Activated gamma-delta T cell (primary cell): ENCODE measurements at places on chromosomes 12 and 14.

GRCh38 chr14:67442139-67442906 lies 30.4 kb upstream of the PLEK2 start:
- DNase-seq, result no peak

DNA sequence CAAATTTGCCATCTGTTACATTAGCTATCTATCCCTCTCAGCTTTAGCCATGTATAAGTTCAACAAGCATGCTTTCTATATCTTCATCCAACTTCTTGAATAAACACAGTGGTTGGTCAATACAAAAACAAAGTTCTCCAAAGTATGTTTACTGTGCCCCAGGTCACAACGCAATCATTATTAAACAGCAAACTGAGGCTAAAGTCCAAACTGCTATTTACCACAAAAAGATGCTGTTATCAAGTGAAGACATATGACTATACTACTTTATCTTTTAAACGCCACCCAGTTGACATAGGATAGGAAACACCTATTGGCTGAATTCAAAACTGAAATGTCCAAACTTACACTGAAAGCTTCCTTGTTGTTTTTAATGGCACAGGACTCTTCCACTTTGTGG lies 11.7 kb downstream of the ZCCHC8 start:
- no peak for DNase-seq

- DNase-seq, result no peak
Measured at GRCh38 chr12:52234223-52234810, 1.3 kb downstream of the KRT7 start.

DNA sequence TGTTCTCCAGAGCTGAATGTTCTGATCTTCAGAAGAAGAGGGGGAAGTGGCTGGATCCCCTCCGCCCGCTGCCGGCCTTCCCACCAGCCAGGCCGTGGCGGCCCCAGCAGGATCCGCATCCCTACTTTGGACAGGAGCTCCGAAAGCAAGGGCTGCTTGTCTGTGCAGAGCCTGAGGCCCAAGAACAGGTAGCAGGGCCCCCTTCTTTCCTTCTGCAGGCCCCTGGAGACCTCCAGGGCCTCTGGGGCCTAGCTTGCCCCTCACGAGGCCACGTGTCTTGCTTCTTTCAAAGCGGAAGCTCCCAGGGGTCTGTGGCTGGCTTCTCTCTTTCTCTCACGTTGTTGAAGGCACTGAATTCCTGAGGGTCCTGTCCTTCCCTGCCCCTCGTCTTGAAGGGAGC lies 13.2 kb downstream of the PGF start:
- DNase-seq, result no peak

DNA sequence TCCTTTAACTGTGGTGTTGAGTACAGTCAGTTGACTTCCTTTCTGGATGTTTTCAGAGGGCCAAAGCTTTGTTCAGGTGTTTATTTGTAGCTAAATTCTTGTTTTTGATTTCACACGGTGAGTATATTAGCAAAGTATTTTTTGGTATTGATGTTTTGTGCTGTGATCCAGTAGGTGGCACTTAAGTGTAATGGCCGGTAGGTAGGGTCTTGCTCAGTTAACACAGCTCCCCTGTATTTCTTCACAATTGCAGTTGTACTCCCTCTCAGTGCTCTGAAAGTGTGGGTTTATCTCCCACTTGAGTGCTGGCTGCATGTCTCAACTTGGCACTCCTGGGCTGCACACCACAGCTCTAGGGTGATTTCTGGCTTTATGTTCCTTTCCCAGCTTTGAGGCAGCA lies 339.5 kb downstream of the AEBP2 start:
- DNase-seq, result no peak

GRCh38 chr14:57008534-57008933 lies 198.3 kb upstream of the OTX2 start:
- DNase-seq, result no peak

DNA sequence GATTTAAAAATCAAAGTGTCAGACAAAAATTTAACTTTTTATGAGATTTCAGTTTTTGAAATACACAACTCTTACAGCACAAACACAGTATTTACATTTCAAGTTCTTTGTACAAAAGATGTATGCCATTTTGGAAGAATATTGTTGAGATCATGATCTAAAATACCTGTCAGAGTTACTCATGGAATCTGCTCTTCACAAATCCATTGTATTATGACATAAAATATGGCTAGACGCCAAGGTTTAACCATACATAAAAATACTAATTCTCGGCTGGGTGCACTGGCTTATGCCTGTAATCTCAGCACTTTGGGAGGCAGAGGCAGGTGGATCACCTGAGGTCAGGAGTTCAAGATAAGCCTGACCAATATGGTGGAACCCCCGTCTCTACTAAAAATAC lies 6.2 kb upstream of the SYCP3 start:
- DNase-seq, result no peak

DNA sequence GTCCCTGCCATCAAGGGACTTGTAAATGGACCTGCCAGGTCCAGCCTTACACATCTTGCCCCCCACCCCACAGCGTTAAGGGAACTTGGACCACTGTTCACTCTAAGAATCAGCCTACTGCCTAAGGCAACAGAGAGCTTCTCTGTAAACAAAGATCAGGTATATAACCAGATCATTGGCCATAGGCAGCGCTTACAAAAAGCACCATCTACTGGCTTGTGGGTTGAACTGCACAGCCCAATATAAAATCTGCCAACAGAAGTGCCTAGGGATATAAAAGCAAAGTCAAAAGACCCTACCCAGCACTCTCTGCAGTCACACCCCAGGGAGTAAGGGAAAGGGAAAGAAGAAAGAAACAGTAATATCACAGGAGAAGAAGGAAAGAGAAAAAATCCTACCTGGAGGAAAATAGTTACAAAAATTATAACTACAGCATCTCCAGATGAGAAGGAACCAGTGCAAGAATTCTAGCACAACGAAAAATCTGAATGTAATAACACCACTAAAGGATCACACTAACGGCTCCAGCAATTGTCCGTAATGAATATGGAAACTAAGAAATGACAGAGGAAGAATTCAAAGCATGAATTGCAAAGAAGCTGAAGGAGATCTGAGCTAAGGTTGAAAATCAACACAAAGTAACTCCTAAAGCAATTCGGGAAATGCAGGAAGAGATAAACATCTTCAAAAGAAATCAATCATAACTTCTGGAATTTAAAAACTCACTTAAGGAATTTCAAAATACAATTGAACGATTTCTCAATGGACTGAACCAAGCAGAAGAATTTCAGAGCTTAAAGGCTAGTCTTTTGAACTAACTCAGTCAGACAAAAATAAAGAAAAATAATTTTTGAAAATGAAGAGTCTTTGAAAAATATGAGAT lies 95.2 kb upstream of the PCED1B start:
- DNase-seq, result no peak

- DNase-seq, result no peak
Measured at GRCh38 chr14:40757376-40757950, 849.2 kb upstream of the LRFN5 start.

DNA sequence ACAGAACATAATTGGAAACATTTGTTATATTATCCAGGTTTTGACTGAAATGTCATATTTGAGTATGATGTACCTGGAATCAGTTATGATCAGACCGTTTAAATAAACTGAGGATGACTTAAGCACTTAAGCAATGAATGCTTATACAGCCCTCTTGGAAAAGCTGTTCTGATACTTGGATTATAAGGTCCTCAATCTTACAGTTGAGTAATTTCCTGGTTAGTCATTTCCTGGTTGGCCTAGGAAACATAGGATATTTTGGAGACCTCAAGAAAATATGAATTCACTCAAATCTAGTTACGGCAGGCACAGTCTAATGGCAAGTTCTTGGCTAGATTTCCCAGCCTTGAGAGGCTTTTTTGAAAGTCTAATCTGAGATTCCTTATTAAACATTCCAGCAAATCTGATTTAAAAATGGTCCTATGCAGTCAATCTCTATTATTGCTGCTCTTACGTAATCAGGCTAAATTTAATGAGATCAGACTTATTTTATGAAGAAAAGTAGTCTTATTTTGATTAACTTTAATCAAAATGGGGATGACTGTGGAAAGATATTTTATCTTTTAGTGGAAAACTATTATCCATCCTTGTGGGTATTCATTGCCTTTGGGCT lies 447.2 kb downstream of the SNAPC1 start:
- DNase-seq, result no peak

GRCh38 chr12:101793401-101793800 lies 37.4 kb downstream of the GNPTAB start:
- no peak for DNase-seq

- DNase-seq, result no peak
Measured at GRCh38 chr14:75249958-75250336, 28.7 kb upstream of the FOS start.

DNA sequence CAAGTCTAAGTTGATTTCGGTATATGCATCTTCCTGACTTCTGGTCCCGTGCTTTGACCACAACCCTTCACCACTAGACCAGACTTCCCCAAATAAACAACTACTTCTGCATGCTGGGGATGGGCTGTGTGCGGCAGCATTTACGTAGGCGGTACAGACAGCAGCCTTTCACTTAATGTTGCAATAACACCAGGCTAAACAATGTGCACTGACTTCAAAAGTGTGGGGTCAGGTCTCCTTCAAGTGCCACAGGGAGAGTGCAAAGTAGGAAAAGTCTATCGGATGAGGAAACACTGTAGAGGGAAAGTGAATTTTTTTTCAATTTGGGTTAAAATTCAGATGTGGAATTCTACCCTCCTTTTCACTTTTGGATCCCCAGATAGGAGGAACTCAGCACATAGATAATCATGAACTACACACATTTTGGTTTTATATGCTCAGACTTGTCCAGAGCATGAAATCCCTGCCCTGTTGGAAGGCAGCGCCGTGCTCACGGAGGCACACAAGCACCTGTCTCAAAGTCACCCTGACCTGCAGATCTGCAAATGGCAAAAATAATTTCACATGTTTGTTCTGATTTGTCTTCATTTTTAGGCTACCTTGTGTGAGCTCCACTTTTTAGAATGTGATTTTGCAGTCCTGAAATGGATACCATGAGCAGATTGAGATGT lies 3.6 kb upstream of the FOS start:
- no peak for DNase-seq

- DNase-seq, result no peak
Measured at GRCh38 chr12:118102070-118102469, 1.7 kb downstream of the VSIG10 start.

DNA sequence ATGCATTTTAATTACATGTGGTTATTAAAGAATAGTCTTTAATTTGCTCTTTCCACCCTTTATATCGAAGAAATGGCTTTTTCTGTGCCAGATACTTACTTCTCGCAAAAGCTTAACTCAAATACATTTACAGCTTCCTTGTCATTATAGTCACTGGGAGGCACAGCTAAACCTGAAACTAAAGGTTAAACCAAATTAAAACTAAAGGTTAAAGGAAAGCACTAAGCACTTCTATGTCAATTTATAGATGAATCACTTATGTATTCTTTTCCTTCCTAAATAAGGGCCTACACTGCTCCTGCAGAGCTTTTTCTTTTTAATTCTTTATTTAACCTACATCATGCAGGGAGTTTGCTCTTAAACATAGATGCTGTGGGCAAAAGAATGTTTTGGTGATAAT lies 9.1 kb downstream of the C14orf93 start:
- no peak for DNase-seq
